ENCODE measurements at places on chromosomes 7 and 10.
A peak's percentile ranks its signal among the peaks of the same experiment; 100 is the strongest.

GRCh38 chr7:132709971-132710567 is 133.8 kb upstream of the PLXNA4 start:
- peak; percentile 34 for DNase-seq

- no peak for DNase-seq
Observed at GRCh38 chr10:14483417-14483816, 152.7 kb upstream of the FRMD4A start.

DNA sequence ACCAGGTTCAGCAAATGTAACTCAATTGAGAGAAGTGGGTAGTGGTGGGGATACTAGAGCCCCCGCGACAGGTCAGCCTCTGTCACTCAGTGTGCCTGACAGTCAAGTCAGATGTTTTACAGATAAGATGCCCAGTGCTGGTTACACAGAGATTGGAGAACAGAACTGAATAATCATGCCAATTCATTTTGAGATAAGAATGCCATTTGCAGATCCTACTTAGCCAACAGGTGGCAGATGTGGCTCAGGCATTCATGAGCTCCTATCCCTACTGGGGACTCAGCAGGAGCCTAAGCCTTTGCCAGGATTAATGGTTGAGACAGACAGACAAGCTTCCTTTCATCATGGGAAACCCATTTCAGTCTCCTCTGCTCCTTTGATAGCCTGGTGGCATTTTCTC is 137.8 kb downstream of the MAPK8 start:
- DNase-seq, result no peak

DNA sequence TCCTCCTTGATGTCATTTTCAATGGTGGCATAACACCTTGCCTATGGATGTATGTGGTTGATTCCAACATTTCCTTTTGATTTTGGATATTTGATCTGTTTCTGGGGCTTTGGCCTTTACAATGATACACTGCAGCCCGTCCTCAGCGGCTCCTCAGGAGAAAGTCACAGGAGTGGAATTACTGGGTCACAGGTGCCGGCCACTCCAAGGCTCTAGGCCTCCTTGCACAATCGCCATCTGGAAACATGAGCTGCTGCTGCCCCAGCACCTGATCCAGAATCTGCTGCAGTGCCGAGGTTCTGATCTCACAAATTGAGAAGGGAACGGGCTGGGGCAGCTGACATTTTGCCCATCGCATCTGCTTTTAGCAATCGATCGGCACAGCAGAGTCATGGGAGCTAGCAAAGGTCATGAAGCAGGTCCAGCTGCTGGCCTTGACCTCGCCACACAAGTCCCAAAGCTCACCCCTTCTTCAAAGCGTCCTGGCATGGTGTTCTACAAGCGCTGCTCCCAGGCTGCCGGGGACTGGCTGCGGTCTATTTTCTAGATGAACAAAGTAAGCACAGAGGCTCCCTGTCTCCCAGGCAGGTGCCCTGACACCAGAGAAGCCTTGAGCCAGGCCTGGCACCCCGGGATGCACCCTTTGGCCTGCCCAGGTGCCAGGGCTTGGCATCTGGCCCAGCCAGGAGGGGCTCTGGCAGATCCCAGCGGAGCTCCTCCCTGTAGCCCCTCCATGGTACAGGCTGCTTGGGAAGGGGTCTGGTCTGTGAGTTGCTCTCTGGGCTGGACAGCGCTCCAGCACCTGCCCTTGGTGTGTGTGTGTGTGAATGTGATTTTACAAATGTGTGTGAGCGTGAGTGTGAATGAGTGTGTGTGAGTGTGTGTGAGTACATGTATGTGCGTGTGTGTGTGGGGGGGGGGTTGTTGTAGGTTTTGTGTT is 201.8 kb downstream of the GLRX3 start:
- DNase-seq, result no peak

DNA sequence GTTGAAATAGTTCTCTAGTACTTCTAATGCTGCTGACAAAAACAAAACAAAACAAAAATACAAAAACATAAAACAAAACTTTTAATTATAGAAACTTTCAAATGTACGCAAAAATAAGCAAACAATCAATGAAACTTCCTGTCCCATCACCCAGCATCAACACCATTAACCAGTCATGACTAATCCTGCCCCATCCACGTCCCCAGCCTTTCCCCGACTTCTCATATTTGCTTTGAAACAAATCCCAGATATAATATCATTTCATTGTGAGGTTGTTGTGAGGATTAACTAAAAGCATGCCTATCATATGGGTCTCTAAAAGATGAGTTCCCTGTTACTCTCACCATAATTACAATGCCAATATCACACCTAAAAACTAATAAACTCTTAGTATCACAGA is 55.7 kb downstream of the CSTF2T start:
- DNase-seq, result no peak

DNA sequence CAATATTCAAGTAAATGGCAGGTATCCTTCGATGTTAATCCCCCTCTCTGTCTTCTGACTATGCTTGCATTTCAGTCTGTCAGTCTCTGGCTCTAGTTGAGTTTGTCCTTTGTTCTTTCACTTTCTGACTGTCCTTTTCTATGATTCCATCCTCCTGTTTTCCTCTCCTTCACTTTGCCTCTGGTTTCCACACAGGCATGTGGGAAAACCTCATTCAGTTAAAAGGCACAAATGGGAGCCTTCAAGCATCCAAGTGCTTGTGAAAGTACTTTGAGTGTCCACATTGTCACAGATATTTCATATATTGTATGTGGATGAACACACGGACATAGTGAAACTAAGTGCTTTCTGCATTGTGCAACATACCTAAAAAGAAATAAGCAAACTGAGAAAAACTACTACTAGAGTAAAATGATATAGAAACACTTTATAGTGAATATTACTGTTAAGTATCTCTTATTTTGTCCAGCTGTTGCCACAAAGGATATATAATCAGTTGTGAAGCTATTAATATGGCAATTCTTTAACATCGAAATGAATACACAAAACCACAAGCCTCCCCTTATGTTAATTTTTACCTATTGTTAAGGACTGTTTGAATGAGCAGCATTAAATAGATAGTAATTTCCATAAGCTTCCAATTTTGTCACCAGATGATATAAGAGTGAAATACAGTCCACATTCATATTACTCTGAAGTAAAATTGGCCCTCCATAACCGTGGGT is 71.7 kb downstream of the NRBF2 start:
- DNase-seq, result no peak

Measured in stimulated activated CD4-positive, alpha-beta T cell treated with anti-CD3 and anti-CD28 coated beads, Interleukin-15, amount 100 ng/mL, for 24 hours (primary cell).